Foreskin melanocyte (primary cell): ENCODE measurements at places on chromosomes 6 and 20.

DNA sequence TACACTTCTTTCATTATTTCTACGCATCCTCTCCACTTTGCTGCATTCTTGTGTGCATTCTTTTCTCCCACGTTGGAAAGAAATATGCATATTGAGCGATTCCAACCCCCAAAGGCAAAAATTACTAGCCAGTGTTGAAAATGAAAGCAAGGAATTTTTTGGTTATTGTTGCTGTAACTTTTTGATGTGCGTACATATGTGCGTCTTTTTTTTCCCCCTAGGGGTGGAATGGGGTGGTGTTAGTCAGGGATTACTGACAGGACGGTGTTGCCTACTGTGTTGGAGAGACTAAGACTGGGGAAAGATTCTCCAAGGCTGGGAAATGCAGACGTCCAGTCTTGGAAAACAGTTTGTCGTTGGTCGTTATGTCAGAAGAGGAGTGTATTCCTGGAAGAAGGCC lies 44.2 kb upstream of the ESR1 start:
- DNase-seq: no peak

- DNase-seq: no peak
Measured at GRCh38 chr6:11912420-11912819, 99.7 kb upstream of the HIVEP1 start.

DNA sequence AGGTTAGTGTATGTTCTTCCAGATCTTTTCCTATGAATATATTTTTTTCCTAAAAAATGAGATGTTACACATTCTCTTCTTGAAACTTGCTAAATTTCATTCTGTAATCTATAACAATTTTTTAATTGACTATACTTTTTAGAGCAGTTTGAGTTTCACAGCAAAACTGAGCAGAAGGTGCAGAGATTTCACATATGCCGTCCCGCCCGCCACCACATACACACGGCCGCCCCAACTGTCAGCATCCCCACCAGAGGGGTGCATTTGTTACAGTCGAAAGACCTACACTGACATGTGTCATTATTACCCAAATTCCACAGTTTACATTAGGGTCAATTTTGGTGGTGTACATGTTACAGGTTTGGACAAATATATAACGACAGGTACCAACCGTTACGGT lies 116.5 kb downstream of the IRF4 start:
- DNase-seq: no peak

GRCh38 chr6:43990627-43991619 lies 136.3 kb downstream of the MRPL14 start:
- no peak for DNase-seq

DNA sequence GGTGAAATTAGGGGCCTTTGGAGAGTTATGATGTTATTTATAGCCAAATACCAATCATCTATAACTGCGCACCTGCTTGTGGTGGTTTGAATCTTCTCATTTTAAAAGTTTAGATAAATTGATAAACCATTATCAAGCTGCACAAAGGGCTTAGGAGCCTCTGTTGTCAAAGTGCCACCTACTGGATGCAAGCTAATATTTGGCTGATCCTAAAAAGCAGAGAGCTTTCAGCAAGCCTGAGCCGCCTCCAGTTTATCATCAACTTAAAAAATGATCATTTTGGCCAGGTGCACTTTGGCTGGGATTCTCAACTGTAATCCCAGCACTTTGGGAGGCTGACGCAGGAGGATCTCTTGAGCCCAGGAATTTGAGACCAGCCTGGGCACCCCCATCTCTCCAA lies 58.5 kb upstream of the ATXN1 start:
- no peak for DNase-seq

- DNase-seq: no peak
Measured at GRCh38 chr6:33211666-33212422, 3.5 kb downstream of the RING1 start.

DNA sequence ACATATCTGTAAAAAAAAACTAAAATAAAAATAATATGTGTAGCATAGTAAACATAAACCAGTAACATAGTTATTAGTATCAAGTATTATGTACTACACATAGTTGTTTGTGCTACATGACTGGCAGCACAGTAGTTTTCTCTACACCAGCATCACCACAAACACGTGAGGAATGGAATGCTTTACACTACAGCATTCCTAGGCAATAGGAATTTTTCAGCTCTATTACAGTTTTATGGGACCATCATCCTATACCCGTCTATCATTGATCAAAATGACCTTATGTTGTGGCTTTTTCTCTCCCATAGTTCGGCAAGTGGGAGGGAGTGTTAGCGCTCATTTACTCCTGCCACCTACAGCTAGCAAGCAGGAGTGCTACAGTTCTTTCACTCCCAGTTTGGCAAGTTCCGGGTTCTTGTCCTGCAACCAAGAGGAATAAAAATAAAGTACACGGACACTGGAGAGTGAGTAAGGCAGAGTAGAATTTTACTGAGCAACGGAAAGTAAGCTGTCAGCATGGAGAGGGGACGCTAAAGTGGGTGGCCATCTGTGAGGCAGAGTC lies 196.8 kb upstream of the HSF2 start:
- no peak for DNase-seq
